Renal cortex interstitium (tissue), 15 donors: ENCODE measurements at places on chromosomes 6 and 20.

GRCh38 chr20:25467441-25467840 lies 60.0 kb downstream of the GINS1 start:
- DNase-seq = no peak

DNA sequence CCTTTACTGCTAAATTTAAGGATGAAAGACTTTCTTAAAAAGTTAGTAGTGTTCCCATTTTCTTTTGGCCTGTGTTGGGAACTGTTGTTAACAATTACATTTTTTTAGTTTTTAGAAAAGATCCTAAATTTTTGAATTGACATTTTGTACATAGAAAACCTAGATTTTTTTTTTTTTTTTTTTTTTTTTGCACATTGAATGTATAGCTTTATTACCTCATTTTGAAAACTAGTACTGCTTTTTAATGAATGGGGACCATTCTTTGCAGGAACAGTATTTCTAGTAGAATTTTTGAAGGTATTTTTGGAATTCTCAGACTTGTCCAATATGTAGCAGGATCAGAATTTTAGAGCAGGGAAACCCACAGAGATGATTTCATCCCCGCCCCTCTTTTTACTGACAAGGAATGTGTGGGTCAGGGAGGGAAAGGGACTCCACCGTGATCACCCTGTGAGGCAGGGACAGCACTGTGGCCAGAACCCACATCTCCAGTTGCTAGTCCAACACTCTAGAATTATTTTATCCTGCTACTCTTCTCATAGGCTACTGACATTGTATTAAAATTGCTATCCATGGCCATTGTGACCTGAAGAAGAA lies 154.4 kb upstream of the SUPT3H start:
- DNase-seq = no peak

GRCh38 chr6:34240329-34241248 lies 3.9 kb downstream of the HMGA1 start:
- no peak for DNase-seq

DNA sequence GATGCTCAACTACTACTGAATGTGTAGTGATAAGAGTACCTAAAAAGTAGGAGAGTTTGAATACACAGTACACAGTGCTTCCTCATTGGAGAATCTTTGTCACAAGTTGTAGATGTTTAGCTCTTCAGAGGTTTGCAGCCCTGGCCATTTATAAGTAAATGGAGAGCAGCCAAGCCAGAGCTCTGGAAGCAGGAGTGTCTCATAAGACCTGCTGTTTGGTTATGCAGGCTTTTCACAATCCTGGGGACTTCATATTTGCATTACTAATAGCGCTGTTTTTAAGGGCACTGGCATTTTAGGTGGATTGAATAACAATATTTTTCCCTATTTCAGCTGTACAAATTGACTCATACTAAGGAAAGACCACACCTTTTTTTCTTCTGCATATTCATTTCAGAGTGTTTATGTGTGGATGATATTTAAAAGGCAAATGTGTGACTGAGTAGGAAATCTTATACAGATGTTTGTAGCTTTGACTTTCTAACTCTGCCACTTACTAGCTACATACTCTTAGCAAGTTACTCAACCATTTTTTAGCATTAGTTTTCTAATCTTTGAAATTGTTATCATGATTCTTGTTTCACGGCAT lies 730.5 kb upstream of the MAP3K7 start:
- no peak for DNase-seq

GRCh38 chr20:2417213-2417541 lies 36.5 kb downstream of the TGM6 start:
- DNase-seq = no peak

DNA sequence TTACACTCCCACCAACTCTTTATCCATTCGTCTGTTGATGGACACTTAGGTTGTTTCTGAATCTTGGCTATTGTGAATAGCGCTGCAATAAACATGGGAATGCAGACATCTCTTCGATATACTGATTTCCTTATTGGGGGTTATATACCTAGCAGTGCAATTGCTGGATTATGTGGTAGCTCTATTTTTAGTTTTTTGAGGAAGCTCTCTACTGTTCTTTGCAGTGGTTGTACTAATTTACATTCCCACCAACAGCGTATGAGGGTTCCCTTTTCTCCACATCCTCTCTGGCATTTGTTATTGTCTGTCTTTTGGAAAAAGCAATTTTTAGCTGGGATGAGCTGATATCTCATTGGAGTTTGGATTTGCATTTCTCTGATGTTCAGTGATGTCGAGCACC lies 4.6 kb upstream of the PFDN4 start:
- DNase-seq = no peak
